Stimulated activated CD8-positive, alpha-beta memory T cell treated with anti-CD3 and anti-CD28 coated beads, Interleukin-15, amount 100 ng/mL, for 4 hours (primary cell): ENCODE measurements at places on chromosomes 5 and 9.

DNA sequence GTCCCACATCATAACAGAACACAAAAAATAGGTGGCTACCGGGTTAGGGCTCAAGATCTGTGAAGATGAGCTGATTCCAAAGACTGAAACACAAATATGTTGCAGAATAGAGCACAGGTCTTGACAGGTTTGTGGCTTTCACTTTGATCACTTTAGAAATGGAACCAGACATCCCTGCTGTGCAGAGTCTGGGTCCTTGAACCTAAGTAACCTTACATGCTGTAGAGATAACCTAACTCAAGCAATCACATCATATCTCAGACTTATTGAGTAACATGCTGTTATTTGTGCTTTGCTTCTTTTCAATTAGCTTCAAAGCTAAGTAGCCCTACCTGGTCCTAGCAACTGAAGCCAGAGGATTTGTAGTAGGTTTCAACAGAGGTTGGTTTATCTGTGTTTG, 24.3 kb downstream of the FBXW2 start:
- DNase-seq = no peak

- no peak for DNase-seq
Observed at GRCh38 chr5:65142511-65143011, 339.2 kb downstream of the ADAMTS6 start.

DNA sequence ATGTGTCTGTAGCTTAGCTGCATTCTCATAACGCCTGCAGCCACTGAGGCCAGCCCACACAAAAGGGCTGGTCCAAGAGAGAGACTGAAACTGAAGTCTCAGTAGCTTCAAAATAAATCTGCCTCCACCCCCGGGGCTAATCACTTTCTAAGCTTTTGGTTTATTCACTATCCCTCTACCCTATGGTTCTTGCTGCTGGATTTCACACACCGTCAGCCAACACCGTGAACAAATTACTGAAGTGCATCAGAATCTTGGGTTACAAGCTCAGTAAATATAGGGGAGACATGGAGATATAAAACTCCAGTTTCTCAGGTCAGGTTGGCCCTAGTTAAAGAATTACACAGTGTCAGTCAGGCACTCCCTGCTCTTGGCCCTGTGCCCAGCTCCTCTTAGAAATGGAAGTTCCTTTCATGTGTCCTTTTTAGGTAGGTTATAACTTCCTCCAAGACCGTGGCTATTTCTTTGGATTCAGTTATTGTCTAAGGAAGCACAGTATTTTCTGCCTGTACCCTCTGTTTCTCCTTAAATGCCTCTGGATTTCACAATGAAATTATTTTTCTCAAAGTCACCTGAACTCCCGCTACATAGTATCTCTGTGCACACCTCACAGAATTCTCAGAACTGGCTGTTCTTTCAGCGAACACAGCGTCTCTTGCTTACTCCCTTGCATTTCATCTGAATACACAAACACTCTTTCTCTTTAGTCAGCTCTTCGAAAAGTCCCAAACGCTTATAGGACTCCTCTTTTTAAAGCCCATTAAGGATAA, 112.5 kb downstream of the FAM174A start:
- DNase-seq = no peak

DNA sequence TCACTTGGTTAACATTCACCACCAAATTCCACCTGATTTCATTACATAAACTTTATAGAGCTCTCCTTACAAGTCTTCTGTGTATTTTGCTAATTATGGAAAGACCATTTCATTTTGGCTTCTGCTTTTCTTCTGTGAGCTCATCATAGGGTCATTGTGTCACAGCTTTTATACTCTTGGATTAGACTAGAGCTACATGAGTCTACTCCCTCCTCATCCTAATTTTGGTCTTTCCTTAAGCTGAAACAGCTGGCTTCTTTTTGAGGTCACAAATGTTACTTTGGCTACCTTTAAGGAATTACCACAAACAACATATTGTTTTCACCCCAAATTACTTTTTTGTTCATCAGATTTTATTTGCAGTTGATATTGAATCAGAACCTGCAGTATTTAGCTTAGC, 103.0 kb downstream of the NPR3 start:
- no peak for DNase-seq

GRCh38 chr9:90296539-90296938, 346.1 kb downstream of the DIRAS2 start:
- DNase-seq = no peak

GRCh38 chr9:119289740-119290433, 79.3 kb downstream of the BRINP1 start:
- no peak for DNase-seq

GRCh38 chr5:135719428-135720063, 114.9 kb upstream of the SLC25A48 start:
- DNase-seq = no peak

DNA sequence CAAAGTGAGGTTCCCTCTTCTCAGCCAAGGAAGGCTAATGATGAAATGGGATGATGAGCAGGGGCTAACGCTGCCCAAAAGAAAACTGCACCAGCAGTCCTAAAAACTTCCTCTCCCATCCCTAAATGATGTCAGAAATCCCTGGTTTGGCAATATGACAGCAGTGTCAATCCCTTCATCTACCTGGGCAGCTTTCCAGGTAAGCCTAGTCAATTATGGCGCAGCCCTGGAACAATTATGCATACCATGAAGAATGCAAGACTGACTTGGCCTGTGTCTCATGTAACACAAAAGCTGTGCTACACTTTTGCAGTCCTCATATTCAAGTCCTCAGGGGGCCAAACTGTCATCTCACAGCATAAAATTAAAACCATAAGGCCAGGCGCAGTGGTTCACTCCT, 7.0 kb downstream of the DMGDH start:
- no peak for DNase-seq

DNA sequence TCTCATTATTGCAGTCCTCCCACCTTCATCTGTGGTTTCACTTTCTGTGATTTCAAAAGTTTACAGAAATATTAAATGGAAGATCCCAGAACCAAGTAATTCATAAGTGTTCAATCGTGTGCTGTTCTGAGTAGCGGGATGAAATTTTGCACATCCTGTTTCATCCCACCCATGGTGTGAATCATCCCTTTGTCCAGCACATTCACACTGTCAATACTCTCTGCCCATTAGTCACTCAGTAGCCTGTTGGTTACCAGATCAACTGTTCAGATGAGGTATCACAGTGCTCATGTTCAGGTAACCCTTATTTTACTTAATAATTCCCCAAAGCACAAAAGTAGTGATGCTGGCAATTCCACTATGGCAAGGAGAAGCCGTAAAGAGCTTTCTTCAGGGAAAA, 26.8 kb downstream of the FAM81B start:
- DNase-seq = no peak

DNA sequence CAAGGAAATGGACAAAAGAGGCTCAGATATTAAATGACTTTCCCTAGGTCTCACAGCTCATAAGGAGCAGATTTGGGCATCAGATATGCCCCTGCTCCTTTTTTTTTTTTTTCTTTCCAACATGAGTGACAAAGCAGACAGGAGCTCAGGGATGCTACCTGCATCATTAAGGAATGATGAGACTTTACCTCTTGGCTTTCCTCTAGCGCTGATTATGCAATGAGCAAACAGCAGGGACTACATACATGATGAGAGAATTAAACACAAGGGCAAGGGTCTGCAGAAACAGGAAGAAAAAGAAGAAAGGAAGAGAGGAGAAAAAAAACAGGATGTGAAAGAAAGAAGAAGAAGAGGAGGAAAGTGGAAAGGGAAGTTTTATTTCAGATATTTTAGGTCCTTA, 179.9 kb downstream of the PPP2R2B start:
- no peak for DNase-seq

DNA sequence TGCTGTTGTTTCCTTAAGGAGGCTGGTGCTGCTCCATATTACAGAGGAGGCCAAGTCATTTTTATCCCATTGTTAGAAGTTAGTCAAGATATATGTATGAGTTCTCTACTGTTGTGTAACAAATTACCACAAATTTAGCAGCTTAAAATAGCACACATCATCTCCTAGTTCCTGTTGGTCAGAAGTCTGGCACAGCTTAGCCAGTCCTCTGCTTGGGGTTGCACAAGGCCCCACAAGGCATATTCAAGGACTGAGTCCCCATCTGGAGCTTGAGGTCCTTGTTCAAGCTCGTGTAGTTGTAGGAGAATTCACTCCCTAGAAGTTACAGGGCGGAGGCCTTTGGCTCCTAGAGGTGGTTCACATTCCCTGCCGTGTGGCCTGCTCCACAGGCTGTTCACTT, 14.7 kb downstream of the MTAP start:
- DNase-seq = no peak

- no peak for DNase-seq
Observed at GRCh38 chr9:87503927-87504326, 6.3 kb downstream of the DAPK1 start.

GRCh38 chr5:96297867-96298266, 135.2 kb downstream of the PCSK1 start:
- no peak for DNase-seq

- no peak for DNase-seq
Observed at GRCh38 chr5:33969572-33970452, 14.7 kb downstream of the SLC45A2 start.

DNA sequence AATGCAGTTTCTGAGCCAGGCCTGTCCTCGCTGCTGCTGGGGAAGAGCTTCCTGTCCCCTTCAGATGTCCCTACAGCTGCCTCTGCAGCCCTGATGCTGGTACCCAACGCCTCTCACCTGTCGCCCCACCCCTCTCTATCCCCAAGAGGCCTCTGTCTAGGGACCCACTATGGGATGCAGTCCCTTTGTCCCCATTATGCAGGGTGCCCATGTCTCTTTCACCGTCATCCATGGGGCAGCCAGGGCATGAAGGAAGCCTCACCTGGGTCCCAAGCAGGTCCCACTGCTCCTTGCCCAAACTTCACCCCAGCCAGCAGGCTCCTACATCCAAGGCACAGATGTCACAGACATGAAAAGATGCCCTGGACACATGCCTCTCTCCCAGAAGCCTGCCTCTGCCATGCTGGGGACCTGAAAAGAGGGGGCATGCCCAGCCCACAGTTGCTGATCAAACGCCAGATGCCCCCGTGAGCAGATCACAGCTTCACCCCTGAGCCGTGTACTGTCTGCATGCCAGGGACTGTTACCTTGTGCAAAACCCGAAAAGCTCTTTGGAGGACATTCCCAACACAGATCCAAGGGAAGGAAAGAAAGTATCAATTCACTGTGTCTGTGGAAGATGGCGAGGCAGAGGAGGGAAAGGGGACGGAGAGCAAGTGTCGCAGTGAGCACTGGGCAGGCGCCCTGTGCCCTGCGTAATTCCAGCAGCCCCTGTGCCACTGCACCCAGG, 81.0 kb downstream of the ADAMTS2 start:
- DNase-seq = no peak

- no peak for DNase-seq
Observed at GRCh38 chr5:125085797-125086505, 339.5 kb upstream of the ZNF608 start.

- no peak for DNase-seq
Observed at GRCh38 chr9:136020206-136020605, 59.0 kb upstream of the UBAC1 start.

- DNase-seq = no peak
Observed at GRCh38 chr9:94983552-94983951, 257.1 kb downstream of the AOPEP start.

- DNase-seq = no peak
Observed at GRCh38 chr5:133792655-133793054, 175.8 kb downstream of the C5orf15 start.

DNA sequence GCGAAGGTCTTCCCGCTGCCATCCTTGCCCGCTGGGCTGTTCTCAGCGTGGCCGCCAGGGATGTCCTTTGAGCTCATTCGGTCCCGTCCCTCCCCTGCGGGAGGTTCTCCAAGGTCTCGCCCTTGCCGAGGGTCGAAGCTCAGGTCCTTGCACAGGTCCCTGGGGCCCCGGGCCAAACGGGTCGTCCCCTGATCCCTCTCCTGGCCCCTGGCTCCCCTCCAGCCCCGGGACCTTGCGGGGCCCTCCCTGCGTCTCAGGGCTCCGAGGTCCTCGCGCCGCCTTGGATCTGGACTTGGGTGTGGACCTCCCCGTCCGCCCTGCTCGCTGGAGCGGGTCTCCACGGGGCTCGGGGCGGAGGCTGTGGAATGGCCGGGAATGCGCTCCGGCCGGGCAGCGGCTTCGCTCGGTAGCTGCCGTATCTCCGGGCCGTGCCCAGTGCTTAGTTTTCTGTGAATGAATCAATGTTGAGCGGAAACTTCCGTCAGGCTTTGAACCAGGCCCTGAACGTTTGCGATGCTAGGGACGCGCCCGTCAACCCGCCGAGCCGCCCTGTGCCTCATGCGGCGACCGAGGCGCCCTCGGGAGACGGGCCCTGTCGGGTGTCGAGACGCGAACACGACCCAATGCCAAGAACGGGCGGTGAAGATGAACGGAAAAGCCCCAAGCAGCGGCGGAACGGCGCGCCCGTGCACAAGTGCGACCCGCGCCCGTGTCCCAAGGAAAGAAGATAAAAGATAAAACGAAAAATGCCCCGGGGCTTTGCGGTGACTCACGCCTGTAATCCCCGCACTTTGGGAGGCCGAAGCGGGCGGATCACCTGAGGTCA, 780 bp downstream of the RNU6ATAC start:
- DNase-seq = peak; percentile 43

DNA sequence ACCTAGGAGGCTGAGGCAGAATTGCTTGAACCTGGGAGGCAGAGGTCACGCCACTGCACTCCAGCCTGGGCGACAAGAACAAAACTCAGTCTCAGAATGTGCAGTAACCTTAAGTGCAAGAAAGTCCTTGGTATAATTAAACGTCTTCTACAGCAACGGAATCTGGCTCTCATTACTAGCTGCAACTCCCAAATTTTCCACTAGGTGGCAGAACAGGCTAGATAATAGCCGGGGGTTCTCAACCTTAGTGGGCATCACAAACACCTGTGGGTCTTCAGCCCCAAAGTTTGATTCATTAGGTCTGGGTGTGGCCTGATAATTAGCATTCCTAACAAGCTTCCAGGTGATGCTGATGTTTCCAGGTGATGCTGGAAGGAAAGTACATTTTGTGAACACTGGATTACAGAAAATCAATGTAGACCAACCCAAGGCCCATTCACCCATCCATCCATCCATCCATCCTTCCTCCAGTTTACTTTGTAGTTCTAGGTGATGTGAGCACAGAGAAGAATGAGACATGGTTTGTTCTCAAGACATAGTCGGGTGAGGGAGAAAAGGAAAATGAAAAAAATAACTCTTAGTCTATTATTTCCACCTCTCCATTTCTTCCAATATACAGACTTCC, 37.3 kb downstream of the FBXW2 start:
- no peak for DNase-seq
